IMR-90 (cell line): ENCODE measurements at places on chromosomes 5 and 9. TPM values are rescaled to one million over a fixed set of nuclear protein-coding genes. Genes with fewer than 3 reads are reported as not detected.

LRRC70 gene
- 0.36 and 0.83 TPM in 2 replicates for total RNA-seq

RASGRF2 gene
- total RNA-seq: 5.0 and 5.3 TPM in 2 replicates

- no peak for DNase-seq
Observed at GRCh38 chr5:179879003-179879689, 20.5 kb upstream of the MRNIP start.

DNA sequence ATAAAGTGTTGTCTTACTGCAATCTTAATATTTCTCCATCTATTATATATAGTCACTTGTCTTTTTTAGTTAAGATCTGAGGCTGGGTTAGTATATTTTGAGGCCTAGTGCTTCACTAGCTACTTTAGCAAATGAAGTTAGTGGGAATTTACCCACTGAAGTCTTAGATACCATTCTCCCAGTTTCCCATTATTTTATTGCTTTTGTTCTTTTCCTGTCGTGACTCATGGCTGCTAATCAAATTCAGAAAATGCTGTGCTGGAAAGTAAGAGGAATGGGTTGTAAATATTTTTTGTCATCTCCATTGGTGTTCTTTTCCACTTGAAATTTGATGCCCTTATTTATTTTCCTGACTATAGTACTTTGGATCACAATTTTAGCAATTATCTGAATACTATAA, 14.2 kb downstream of the TCERG1 start:
- peak; percentile 20 for DNase-seq
